ENCODE measurements at places on chromosomes 6 and 20.

DNA sequence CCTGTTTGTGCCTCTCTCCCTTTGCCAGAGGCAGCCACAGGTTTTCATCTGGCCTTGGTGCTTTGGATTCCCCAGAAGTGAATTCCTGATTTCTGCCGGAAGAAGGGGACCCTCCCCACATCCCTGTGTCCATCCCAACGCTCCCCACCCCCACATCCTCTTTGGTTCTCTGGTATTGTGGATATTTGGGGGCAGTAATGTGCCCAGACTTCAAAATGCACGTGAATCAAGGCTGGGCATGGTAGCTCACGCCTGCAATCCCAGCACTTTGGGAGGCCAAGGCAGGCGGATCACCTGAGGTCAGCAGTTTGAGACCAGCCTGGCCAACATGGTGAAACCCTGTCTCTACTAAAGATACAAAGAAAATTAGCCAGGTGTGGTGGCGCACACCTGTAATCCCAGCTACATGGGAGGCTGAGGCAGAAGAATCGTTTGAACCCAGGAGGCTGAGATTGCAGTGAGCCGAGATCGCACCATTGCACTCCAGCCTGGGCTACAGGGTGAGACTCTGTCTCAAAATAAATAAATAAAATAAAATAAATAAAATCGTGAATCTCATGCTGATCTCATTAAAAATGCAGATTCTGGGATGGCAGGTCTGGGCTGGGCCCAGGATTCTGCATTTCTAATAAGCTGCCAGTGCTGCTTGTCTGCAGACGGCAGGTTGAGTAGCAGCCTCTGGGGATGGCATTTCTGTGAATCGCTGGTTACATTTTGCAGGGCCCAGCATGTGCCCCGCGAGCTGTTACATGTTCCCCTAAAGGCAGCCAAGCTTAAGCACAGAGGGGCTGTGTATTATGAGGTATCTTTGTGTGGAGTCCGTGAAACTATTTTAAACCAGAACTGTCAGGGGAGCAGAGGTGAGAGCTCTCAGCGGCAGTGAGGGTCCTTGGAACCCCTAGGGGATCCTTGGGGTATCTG lies 49.0 kb downstream of the SYNJ2 start:
- no peak for DNase-seq

GRCh38 chr6:88586371-88587149 lies 376.9 kb downstream of the RNGTT start:
- DNase-seq = no peak

- no peak for DNase-seq
These were observed 36.8 kb downstream of the BCAS4 start for GRCh38 chr20:50831622-50832021.

GRCh38 chr6:111503660-111504059 lies 20.6 kb upstream of the REV3L start:
- no peak for DNase-seq

DNA sequence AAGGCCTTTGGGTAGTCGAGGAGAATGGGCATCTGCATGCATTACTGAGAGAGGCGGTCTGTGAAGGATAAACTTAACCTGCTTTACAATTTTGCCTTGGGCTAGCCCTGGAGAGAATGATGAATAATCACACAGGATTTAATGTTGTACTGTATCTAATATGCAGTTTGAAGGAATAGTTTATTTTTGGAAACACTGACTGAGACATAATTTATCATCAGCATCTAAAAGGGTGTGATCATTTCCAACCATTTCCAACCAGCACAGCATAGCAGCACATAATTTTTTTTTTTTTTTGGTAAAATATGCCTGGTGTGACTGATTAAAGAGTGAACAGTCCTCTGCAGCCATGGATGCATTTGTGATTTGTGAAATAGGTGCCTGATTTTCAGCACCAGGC lies 519.5 kb downstream of the PHF3 start:
- DNase-seq = no peak

GRCh38 chr20:54123587-54124180 lies 50.1 kb downstream of the CYP24A1 start:
- DNase-seq = peak; percentile 87

DNA sequence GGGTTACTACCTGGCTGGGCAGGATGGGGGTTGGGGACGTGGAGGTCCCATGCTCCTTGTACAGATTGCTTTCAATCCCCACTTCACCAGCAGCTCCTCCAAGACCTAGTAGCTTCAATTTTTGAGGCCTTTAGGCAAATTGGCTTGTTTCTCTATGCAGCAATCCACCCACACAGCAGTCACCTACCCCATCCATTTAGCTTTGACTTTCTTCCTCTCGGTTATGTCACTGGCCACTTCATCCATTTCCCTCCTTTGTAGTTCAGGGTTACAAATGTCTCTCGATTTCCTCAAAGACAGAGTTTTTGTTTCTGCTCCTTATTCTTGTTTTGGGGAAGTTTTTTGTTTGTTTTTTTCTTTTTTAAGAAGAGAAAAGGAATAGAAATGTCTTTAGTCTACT lies 33.4 kb upstream of the RSPO4 start:
- DNase-seq = no peak

GRCh38 chr6:91719414-91719813 lies 1132.5 kb upstream of the MAP3K7 start:
- no peak for DNase-seq

DNA sequence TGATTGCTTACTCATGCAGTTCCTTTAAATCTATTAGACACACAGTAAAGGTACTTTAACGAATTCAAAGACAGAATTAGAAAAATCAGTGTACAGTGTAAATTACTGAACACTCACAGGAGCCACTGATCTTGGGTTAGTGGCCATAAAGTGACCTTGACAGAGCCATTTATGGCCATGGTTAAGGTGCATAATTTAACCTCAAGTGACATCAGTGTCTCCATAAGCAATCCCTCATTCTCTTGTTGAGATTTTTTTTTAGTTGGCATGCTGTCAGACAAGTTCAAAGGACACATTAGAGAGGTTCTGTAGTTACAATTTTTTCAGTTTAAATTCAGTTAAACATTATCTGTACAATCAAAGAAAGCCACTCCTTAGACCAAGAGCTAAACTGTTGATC lies 334.4 kb downstream of the KHDRBS2 start:
- DNase-seq = no peak

DNA sequence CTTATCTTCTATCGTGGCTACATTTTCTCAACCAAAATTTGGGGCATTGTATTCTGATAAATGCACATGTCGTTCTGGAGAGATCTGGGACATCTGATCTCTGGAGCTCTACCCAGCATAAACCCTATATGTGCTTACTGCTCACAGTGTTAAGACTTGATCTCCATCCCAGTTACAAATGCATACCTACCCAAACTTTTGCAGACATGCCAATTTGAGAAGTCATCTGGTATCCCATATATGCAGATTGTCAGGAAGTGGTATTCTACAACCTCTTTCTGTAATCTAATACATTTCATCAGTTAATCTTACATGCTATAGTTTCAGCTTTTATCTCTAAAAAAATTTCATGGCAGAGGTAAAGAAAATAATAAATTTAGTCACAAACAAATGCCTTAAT lies 11.2 kb downstream of the BAG2 start:
- DNase-seq = no peak

GRCh38 chr6:139591075-139591865 lies 216.8 kb upstream of the CITED2 start:
- DNase-seq = no peak

DNA sequence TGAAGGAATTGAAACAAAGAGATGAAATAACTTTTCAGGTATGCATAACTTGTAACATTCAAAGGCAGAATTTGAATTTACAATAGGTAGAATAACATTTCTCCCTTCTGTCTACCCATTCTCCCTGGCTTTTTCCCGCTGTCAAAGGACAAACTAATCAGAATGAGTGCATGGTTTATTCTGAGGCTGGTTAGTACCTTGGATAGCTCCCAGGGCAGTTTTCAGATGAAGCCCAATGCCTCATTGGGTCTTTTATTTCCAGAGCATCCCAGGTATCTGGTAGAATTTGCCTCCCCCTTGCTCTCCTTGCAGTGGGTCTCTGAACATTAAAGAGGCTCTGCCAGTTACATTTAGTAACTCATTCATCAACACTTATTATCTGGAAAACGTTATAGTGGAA lies 665.5 kb downstream of the BCKDHB start:
- no peak for DNase-seq

GRCh38 chr6:33993653-33994471 lies 152.0 kb downstream of the GRM4 start:
- DNase-seq = no peak

DNA sequence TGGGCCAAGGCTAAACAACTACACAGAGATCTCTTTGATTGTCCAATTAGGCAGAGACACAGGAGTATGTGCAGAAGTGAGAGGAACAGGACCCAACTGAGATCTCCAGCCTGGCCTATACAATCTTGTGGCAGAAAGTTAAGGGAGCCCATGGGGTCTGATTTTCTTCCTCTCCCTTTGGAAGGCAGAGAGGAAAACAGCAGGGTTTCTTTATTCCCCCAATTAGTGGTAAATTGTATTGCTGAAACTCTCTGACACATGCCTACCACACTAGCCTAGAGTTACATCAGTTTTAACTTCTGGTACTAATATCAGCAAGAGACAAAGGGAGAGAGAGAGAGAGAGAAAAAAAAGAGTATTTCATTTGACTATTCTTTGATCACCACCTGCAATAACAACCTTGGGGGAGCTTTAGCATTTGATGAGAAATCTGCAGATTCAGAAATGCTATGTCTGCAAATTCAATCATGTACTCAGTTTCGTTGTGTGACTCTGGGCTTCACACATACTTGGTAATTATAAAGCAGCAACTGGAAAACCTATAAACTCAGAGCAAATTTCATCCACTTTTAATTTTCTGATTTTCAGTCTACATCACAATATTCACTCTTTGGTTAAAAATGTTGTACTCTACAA lies 260.3 kb upstream of the SPTLC3 start:
- no peak for DNase-seq

- DNase-seq = no peak
These were observed 188.5 kb upstream of the SNX9 start for GRCh38 chr6:157634546-157634945.

DNA sequence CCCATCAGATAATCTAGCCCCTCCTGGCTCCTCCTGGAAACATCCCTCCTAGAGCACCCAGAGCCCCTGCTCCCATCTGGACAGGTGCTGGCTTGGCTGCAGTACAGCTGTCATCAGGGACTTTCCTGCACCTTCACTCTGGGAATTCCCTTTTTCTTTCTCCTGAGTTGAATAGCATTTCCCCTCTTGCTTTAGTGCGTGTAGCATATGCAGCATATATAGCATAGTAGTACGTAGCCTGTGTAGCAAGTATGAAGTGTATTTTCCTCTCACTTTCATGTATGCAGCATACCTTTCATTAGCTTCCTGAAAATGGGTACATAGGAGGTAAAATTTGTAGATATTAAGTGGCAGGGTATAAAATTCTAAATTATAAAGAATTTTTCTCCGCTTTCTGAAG lies 352.9 kb downstream of the ESR1 start:
- DNase-seq = no peak

DNA sequence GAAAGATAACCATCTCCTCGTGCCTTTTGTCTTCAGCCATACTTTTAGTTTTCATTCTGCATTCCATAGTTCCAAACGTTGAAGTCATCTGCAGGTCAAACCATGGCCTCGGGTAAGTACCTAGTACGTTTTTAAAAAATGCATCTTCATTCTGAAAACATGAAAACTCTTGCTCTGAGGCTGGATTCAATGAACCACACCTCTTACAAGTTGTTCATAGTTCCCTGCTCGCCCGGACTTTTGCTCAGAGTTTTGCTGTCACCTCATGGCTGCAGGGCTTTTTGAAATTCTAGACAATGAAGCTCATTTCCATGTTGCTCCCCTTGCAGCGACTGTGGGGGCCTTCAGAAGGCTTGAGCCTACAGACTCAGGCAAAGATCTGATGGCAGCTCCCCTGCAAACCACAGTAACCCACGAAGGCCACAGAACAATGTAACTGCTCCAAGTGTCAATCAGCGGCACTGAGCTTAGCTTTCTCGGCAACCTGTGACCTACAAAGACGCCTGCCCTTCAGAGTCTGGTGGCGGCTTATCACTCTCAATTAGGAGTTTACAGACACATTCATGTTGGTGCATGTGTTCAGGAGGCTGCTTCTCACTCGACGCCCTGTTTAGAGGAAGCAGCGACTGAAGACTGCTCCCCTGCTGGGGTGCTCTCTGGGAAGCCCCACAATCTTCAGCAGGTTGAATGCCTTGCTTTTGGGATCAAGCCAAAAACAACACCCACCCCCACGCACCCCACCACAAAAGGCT lies 61.2 kb downstream of the FOXC1 start:
- DNase-seq = peak; percentile 52

DNA sequence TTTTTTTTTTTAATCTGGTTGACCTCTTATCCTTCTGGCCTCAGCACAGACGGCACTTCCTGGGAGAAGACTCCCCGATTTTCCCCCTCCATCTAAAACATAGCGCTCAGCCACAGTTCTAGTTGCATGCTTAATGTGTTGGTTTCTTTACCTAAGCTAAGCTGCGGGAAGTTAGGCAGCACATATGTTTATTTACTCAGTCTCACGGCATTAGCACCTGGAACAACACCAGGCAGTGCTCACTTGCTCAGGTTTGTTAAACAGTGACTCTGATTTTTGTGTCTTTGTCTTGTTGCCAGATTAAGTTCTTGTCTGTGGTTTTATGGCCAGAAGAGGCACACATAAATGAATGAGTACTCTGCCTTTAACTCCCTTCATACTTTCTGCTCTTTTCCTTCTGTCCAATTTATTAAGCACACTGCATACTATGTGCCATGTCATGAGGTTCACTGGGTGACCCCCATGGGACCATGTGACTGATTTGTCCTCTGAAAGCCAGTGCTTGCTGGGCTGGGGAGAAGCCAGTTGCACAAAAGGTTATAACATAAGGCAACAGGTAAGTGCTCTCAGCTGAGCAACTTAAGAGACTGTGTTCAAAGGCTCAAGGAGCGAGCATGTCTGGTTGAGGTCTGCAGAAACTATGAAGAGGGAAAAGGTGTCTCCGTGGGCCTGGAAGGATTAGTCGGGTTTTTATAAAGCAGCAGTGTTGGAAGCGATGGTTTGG lies 93.6 kb downstream of the RPP40 start:
- DNase-seq = no peak

- no peak for DNase-seq
These were observed 23.5 kb upstream of the IBTK start for GRCh38 chr6:82270881-82271635.

DNA sequence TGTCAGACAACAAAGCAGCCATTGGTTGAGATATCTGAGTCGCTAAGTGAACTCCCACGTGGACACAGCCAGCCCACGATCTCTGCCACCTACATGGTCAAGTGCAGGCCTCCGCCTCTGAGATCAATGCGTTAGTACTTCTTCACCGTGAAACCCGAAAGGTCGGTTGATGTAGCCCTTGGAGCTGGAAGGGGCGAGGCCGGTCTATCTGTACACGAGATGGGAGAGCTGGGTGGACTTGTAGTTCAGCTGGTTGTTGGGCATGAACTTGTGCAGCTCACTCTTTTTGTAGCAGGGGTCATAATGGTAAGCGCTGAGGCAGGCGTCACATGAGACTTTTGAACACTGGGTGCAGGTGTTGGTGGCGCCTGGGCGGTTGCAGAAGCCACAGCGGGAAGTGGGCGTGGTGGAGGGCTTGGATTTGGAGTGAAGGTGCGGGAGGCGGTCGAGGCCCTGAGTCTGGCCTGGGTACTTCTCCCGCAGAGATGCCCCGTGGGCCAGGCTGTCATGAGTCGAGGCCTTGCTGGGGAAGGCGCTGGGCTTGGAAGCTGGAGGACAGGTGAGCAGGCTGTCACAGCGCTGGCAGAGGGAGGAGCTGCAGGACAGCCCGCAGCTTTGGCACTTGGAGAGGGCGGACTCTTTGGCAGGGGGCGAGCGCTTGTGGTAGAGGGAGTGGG lies 9.8 kb downstream of the SPATA2 start:
- DNase-seq = no peak

Measured in AG04449 (cell line).